Pulmonary artery endothelial cell (primary cell): ENCODE measurements at places on chromosomes 13 and 19. TPM values are rescaled to one million over a fixed set of nuclear protein-coding genes. Genes with fewer than 3 reads are reported as not detected.

The CEP89 gene
- 10.6 and 11.2 TPM in 2 replicates for total RNA-seq

The KIR3DL2 gene
- not detected in 2 replicates for total RNA-seq

The FGF9 gene
- not detected in 2 replicates for total RNA-seq

DNA sequence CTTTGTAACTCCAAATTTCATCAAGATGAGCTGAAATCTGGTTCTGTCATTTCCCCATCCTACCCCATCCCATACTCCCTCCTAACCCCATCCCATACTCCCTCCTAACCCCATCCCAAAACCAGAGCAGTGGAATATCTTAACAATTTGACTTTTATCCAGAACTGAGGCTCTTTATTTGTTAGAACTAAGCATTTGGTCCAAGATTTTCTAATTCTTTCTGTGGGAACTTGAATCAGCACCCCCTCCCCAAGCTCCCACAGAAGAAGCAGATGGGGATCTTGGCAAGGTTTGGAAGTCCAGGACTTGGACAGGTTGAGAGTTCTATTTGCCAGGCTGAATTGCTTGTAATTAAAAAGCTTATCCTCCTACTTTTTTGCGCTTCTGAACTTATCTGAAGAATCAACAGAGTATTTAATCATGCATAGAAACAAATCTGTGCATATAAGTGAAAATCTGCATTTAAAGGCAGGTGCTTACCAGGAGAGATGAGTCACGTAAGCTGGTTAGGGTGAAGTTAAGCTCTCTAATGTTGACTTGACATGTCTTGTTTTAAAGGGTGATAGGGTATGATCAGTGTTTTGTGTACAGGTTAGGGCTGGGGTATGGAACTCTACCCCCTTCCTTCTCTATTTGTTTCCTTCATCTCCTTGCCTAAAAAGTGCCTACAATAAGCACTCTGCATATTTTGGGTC is 111.1 kb downstream of the COG6 start:
- no peak for DNase-seq

- DNase-seq, result no peak
Measured at GRCh38 chr13:112244495-112245177, 131.5 kb upstream of the SPACA7 start.

- no peak for DNase-seq
Measured at GRCh38 chr13:95035311-95036109, 265.7 kb downstream of the ABCC4 start.

DNA sequence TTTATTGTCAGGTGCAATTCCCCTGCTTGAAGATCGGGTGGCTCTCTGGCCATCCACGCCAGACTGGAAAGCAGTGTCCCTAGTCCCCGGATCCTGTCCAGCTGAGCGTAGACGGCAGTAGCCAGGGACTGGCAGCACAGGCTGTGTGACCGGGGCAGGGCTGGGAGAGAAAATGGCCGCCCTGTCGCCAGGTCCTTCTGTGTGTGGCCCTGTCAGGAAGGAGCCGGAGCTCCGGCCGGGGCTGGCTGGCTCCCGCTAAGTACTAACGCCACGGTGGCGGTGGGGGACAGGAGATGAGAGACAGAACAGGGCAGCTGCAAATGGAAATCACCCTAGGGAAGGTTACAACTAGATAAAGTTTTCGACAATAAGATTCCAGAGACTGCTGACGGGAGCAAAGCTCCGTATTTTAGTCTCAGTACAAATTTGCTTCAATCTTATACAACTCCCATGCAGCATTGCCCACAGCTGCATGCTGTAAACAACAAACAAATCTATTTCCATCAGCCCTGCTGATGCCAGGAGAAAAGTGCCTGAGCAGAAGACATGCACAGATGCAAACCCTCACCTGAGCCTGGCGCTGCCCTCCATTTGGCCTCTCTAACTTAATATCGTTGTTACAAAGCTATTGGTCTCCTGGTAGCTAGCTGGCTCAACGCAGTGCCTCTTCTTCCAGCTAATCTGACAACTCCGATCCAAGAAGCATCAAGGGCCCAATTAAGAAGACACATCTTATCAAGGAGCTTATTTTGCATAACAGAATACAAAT is 253.0 kb downstream of the TSHZ3 start:
- no peak for DNase-seq

DNA sequence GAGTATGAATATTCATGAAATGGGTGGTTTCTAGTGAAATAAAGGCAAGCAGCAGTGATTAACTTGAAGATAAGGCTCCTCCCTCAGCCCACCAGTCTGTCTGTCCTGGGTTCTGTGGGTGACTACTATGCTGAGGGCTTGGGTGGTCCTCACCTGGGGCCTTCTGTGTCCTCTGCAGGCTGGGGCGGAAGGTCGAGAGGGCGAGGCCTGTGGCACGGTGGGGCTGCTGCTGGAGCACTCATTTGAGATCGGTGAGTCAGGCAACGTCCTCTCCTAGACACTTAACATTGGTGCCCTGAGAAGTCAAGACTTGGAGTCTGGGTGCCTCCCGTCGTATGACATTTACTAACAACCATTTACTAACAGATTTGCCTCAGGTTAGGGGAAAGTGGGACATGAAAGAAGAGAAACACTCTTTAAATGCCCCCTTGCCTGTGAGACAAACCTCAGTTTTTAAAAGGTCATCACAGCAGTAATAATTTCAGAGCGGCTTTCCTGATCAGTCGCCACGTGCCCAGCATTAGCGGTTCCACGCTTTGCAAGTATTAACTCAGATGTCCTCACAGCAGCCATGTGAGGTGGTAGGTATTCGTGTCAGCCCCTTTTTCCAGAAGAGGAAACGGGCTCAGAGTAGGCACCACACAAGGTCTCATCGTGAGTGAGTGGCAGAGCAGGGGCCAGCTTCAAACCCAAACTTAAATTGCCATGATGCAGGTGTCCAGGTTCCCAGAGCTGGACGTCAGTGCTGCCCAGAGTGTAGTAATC is 1.3 kb upstream of the GARIN5A start:
- DNase-seq, result no peak

The OLFM2 gene
- total RNA-seq, result 0.40 and 0.71 TPM in 2 replicates

DNA sequence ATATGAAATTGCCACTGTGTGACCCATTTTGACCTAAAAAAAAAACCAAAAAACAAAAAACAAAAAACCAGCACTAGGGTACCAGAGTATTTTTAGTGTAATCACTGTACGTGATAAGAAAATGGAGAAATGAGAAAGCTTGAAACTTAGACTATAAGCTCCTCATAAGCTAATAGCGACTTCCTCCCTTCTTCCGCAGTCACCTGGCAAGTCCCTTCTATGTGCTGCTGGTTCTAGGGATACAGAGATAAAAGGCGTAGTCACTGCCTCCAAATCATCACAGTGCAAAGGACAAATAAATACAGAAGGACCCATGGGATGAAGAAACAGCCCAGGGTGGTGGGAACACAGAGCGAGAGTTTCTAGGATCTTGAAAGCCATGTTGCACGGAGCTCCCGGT is 190.3 kb downstream of the TM9SF2 start:
- no peak for DNase-seq

GRCh38 chr13:95201814-95202651 is 99.2 kb downstream of the ABCC4 start:
- DNase-seq, result no peak

GRCh38 chr13:98451676-98452470 is 125.0 kb downstream of the STK24 start:
- DNase-seq, result no peak
